ENCODE measurements at places on chromosomes 5 and 9.
A peak's percentile ranks its signal among the peaks of the same experiment; 100 is the strongest.

- DNase-seq, result no peak
Observed at GRCh38 chr5:88355490-88356050, 86.9 kb upstream of the TMEM161B start.

DNA sequence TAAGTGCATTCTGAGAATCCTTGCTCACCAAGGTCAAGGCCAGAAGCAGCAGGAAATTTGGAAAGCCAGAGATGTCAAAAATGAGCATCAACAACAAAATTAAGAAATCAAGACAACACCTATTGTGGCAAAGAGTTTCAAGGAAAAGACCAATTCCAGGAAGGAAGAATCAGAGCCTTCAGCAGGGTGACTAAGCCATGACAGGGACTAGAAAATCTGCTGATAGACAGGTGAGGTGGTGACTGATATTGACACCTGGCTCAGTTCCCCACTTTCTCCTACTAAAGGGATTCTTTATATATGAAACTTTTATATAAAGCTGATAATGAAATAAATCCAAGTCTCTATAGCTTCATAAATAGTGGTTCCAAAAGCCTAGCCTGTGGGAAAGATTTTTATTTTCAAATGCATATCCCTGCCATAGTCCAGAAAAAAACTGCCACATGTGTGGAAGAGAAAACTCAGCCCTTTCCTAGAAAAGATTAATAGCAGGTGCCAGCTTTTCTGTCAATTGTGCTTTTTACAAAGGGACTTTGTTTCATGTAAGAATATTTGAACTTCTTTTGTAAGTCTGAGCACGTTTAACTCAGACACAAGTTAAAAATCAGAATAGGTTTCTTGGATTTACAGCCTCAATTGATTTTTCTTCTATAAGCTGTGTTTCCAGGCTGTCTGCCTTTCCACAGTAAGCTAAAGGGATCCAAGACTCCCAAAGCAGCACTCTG, 81.1 kb upstream of the GRAMD2B start:
- no peak for DNase-seq

DNA sequence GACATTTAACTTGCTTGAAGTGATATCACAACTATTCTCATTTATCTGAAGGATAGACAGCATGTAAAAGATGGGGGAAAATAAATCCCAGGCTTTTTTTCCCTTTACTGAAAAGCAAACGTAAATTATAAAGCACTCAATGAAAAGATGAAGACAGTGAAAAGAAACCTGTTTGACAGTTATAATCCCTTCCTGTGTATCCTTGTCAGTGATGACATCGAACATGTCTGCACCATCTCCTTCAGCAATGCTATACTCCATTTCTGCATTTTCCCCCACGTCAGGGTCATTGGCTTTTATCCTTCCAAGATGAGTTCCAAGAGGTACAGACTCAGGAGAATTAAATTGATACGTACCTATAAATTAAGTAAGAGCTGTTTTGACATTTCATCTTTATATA, 134.9 kb downstream of the CDH9 start:
- no peak for DNase-seq

DNA sequence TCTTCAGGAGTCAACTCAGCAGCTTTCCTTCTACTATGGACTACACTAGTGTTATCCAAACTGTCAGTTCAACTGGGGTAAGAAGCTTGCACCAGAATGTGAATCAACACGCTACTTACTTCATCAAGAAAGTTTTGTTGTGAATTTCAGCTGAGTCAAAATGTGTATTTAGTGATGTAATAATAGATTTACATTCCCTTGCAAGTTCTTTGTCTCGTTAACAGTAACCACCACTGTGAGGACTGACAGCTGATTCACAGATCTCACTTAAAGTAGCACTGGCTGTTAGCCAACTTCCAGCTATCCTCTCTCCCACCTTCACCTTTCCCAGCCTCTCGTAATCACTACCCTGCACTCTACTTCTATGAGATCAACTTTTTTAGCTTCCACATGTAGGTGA, 445.3 kb downstream of the NTRK2 start:
- no peak for DNase-seq

- no peak for DNase-seq
Observed at GRCh38 chr9:115466756-115467155, 348.8 kb upstream of the TNC start.

- DNase-seq, result peak; percentile 36
Observed at GRCh38 chr5:176388003-176388443, 375 bp downstream of the NOP16 start.

DNA sequence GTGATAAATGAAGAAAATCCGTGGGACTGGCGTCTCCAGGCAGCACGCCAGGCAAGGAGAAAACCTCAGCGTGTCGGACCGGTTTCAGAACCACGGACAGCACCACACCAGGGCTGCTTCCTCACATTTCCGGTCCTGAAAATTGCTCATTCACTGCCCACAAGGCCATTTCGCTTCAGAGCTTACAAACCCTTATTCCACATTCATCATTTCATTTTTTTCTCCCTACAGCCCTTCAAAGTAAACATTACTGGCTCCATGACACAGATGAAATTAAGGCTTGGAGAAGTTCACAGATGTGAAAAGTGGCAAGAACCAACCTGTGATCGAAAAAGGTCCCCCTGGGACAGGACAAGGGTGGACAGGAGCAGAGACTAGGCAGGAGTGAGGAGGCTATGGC, 1.5 kb upstream of the GPRIN1 start:
- peak; percentile 86 for DNase-seq

GRCh38 chr5:124025306-124025845, 513.4 kb downstream of the CSNK1G3 start:
- DNase-seq, result no peak

GRCh38 chr5:42636425-42636824, 120.2 kb upstream of the CCDC152 start:
- no peak for DNase-seq

DNA sequence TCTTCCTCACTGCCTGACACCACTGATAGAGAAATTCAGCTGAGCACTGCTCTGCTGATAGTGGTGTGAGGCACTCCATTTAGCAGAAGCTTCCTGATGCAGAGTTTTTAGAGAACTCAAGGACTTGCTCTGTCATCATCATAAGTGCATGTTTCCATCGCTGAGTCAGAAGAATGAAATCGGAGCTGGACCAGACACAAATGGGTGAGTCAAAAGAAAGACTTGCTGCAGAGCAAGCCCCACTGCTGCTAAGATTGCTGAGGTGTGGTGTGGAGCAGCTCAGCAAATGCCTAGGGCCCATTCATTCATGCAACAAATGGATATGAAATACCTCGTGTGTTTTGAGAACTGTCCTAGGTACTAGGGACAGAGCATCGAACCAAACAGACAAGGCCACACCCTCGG, 410.2 kb upstream of the SLC30A5 start:
- peak; percentile 79 for DNase-seq

DNA sequence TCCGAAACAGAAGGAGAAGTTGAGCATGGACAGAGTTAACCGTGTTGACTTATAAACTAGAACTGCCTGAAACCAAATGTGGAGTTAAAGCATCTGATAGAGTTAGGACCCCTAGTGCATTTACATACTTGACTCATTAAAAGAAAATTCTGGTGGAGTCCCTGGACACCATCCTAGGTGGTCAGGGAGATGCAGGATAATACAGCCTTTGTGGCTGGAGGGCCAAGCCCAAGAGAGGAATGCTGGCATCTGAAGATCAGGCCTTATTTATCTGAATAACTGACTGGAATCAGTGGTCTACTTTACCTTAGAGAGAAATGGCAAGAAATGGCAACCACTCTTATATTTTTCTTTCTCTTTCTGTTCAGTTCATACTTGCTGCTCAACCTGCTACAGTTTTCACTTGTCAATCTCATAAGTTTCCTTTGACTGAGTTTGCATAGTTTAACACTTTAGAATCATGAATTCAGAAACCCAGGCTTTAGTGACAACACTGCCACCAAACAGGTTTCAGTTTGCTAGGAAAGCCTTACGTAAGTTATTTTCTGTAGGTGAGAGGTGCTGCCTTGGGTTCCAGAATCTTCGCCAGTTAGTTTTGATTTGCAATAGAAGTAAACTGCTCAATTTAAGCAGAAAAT, 10.2 kb downstream of the CMYA5 start:
- DNase-seq, result no peak

GRCh38 chr5:148961261-148962199, 101.3 kb downstream of the SH3TC2 start:
- DNase-seq, result no peak

DNA sequence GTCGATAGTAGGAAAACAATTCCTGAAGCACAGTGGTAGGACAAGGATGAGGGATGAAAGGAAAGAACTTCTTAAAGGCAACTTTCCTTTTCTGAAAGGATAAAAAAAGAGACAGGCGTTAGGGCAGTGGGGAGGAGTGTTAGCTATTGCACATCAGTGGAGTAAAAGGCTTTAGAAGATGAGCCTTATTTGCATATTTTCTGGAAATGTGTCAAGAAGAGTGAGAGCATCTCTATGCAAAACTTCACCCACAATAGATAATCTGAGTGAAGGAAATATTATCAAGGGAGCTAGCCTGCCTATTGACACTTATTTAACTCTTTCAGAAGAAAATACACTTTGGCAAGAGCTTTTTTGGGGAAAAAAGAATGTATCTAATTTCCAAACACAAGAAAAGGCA, 151.6 kb downstream of the MACIR start:
- DNase-seq, result no peak

- DNase-seq, result peak; percentile 59
Observed at GRCh38 chr9:111957856-111958631, 61.4 kb downstream of the UGCG start.

DNA sequence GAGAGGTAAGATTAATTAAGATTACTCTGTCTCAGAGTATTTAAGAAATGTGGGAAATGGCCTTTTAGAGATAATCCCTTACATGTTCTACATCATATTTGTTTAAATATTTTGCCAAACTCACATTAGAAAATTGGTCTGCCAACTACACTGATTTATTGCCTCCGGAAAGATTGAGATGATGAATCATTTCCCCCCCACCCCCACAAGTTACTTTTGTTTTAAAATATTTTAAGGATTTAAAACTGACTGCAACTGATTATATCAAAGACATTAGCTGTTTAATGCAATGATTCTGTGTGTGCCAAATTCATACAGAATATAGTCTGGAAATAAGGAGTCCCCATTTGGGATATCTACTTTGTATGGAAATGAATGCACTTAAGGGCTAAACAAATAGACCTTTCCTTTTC, 674.4 kb downstream of the PRR16 start:
- DNase-seq, result no peak

GRCh38 chr9:79706512-79706911, 134.7 kb downstream of the TLE4 start:
- no peak for DNase-seq

GRCh38 chr5:68252673-68253623, 37.4 kb downstream of the PIK3R1 start:
- peak; percentile 65 for DNase-seq

DNA sequence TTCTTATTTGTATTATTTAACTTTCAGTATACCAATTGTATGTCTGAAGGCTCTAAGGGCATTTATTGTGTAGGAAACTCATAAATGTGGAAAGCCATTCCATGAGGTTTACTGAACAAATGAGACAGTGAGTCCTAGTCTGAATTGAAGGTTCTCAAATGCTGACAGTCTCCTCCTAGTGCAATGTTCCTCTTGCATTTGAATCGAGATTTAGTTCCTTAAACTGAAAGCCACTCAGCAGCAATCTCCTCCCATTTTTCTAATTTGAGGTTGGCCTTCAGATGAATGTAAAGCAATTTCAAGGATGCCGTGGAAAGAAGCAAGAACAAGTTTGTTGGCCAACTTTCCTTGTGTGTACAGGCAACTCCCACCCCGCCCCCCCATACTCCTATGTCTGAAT, 493.2 kb upstream of the KLF4 start:
- no peak for DNase-seq

DNA sequence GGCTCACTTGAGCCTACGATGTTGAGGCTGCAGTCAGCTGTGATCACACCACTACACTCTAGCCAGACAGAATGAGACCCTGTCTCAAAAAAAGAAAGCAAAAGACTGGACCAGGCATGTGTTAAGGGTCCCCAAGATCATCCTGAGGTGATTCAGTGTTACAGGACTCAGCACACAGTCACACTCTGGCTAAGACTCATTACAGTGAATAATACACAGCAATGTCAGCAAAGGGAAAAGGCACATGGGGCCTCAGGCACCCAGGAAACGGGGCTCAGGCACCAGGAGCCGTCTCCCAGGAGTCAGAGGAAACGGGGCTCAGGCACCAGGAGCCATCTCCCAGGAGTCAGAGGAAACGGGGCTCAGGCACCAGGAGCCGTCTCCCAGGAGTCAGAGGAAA, 39.2 kb upstream of the NRARP start:
- no peak for DNase-seq

DNA sequence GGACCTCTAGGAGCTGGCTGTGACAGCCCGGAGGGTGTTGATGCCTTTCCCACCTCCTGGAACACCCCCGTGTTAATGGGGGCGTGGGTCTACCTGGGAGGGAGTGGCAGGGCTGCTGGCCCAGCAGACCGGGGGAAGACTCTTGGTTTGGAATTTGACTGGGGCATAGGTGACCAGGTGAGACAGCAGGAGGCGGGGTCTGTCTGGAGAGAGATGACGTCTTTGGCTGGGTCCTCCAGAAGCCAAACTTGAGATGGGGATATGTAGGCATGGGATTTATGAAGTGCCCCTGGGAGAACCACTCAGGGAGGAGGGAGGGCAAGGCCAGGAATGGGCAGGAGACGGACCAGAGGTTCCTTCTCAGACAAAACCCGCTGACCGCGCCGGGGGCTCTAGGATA, 42.6 kb downstream of the NEK6 start:
- DNase-seq, result no peak

DNA sequence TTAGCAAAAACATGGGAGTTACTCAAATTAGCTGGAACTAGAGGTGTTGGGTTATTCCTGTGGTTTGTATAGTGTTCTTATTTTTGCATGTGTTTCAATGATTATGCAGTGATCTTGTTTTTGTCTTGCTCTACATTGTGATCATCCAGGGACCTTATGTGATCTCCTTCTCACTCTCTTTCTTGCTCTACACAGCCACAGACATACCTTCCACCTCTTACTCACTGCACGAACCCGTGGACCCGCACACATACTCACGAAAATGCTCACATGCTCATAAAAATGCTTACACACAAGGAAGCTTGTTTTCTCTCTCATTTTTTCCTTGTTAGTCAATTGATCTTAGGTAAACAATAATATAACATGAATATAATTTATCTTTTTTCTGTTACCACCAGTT, 187.1 kb downstream of the KDM4C start:
- DNase-seq, result peak; percentile 15

- peak; percentile 60 for DNase-seq
Observed at GRCh38 chr9:76704593-76705204, 59.5 kb upstream of the PCA3 start.

DNA sequence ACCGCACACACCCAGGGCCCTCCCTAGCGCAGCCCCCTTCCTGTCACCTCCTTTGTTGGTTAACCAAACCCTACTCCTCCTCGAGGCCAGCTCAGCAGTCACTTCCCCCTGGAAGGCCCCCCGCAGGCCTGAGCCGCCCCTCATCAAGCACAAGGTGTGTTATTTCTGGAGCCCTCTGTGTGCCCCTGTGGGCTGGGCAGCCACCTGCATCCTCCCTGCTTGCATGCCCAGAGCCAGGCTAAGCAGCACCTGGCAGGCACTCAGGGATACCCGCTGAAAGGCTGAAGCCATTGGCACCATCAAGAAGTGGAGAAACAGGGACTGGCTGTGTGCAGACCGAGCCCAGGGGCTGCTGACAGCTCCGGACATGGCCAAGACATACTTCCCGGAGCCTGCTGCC, 121.8 kb downstream of the ZNF354C start:
- no peak for DNase-seq
